Small intestine (tissue), 16 donors: ENCODE measurements at places on chromosomes 1 and 21.

DNA sequence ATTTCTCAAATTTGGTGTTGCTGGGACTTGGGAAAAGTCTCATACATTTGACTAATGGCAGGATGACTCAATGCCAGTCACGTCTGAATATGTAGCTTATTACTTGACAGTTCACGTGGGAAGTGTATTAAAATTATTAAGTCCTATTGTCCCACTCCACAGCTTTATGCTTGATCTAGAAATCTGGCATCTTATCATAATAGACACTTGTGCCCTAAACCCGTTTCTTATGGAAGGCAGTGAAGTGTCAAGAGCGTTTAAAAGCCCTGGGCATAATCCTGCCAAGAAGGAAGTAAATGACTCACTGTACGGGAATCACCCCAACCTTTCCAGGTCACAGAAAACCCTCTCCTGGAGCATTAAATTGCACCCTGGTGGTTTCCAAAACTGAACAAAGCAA, 207.4 kb downstream of the APP start:
- DNase-seq = peak; percentile 59

DNA sequence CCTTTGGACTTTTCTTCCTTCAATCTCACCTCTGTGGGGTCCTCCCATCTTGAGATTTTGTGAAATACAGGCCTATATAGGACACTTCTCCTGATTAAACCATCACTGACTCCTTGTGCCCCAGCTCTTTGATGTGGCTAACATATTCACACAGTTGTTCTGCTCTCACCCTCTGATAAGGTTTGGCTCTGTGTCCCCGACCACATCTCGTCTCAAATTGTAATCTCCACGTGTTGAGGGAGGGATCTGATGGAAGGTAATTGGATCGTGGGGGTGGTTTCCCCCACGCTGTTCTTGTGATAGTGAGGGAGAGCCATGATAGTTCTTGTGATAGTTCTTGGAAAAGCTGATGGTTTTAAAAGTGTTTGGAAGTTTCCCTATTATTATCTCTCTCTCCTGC, 19.7 kb downstream of the LRRC7 start:
- no peak for DNase-seq

DNA sequence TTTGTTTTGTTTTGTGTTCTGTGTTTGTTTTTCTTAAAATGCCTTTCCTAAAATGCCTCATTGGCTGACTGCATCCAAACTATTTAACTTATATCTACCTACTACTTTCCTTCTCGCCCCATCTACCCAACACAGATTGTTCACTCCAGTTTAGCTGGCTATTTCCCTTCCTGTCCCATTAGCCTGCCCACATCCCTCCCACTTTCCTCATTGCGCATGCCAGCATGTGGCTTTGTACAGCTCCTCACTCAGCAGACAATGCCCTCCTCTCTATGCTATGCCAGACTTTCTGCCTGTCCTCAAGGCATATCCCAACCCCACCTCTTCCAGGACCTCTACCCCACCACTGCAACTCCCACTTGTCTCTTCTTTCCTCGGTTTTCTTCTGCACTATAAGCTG, 94.7 kb upstream of the C1orf21 start:
- no peak for DNase-seq

DNA sequence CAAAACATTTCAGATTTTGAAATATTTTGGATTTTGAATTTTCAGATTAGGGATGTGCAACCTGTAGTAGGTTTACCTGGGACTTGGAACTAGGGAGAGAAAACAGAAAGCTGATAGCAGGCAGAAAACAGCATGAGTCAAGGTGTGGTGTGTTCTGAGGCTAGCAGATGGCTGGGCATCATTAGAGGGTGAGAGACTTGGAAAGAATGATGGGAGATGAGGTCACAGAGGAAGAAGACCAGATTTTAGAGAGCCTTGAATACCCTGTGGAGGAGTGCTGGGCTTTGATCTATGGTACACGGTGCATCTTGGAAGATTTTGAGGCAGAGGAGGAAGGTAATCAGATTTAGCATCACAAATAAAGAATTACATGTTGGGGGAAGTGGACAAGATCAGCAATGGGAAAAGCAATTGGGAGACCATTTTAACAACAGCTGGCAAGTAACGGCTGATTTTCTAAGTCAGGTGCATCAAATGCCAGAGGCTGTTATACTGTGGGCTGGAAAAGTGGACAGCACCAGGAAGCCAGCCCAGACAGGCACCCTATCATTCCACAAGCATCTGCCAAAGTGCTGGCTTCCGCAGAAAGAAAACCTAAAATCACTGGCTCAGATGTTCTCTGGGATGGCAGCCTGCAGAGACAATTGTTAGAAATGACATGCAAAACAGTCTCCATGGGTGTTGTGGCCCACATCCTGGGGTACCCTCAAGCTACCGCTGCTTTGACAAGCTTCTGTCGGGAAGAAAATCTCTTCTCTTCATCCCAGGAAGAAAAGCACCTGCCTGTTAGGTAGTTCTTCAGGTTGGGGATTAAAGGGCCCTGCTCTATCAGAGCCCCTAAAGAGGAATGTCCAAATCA, 30.9 kb upstream of the CAMK1G start:
- no peak for DNase-seq

DNA sequence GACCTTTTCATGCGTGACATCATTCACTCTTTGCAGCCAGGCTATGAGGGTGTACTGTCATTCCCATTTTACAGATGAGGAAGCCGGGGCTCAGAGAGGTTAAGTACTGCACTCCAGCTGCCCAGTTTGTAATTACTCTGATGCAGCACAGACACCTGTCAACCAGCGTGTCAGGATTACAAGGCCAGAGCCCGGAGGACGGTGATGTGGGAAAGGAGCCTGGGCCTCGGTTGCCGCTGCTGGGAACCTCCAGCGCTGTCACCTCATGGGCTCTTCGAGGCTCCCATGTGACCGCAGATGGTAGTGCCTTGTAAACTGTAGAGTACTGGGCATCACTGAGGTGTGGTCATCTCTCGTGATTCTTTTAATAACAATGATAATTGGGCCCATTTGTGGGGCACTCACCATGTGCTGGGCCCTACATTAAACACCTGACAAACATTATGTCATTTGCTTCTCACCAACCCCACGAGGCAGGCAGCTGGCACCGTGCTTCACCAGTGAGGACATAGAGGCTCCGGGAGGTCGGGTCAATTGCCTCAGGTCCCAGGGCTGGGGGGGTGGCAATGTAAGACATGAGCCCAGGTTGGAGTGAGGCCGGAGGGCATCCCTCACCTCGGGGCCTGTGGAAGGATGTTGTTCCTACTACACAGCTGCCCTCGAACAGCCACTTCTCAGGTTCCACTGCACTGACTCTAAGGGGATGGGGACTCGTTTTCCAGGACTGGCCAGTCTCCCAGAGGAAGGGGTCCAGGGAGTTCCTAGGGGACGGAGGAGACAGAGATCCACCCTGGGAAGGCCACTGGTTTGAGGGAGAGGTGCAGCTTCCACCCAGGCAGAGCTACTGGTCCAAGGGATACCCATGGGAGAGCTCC, 42.8 kb upstream of the PADI1 start:
- no peak for DNase-seq

DNA sequence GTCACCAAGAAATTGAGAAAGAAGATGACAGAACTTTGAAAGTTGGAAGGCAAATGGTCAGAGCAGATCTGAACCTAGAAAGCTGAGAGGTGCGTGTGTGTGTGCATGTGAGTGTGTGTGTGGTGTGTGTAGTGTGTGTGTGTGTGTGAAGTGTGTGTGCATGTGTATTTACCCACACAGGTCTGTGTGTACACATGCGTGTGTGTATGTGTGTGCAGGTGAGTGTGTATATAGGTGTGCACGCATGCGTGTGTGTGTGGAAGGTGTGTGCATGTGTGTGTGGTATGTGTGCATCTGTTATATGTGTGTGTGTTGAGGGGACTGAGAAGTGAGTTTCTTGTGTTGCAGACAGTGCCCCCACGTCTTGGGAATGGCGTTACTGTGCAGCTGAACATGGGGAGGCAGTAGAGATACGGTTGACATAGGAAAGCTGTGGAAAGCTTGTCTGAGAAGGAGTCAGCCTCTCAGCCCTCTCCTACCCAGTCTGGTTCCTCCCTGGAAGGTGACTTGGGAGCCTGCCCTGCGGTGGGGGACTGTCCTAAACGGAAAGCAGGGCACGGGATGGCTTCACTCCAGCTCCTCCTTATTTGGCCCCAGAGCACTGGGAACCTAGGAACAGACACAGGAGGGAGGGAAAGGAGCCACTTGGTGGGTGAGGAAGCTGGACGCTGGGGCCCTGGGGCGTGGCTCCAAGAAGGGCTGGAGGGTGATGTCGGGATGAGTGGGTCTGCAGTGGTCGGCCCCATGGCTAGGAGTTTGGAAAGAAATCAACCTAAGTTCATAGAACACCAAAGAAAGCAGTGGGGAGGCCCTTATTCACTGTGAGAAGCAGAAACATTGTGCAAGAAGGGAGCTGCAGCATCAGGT, 97.2 kb downstream of the PCBP3 start:
- no peak for DNase-seq

GRCh38 chr1:215665215-215665614, 98.1 kb downstream of the KCTD3 start:
- DNase-seq = no peak

DNA sequence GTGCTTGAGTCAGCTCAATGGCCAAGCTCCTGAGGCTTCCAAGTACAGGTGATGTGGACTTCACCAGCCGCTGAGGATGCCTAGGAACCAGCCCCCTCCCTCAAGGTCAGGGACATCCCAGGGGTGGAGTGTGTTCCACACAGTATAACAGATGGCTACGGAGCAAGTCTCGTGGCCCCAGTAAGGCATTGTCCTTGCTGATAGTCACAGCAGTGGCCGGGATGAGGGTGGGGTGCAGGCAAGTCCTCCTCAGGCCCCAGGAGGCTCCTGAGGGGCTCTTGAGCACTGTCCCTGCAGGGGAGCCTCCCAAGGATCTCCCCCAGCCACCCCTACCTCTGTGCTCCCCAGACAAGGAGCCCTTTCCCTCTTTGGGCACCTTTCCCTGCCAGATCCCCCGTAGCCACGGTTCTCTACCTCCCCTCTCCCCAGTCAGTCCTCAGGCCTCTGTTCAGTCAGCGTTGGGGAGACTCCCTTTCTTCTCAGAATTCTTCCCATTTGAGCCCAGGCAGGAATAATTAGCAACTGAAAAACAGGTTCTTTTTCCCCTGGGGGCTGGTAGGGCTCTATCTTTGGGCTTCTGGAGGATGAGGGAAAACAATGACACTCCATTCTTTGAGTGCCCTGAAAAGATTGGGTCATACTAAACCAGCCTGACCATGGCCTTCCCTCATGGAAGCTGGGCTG, 7.1 kb upstream of the THEM5 start:
- DNase-seq = no peak

DNA sequence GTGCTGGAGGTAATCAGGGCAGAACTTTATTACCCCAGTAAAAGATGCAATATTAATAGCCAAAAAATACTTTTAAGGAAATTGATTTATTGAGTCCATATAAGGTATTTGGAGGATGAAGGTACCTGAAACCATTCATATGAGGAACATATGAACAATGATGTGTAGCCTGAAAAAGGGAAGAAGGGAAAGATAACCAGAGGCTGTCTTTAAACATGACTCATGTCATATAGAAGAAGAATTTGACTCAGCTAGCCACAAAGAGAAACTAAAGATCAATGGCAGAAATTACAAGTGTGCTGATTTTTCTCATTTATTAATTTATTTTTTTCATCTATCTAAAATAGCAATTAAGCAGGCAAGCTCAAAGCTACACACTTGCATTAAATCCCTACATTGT, 136.2 kb upstream of the DUSP10 start:
- no peak for DNase-seq

DNA sequence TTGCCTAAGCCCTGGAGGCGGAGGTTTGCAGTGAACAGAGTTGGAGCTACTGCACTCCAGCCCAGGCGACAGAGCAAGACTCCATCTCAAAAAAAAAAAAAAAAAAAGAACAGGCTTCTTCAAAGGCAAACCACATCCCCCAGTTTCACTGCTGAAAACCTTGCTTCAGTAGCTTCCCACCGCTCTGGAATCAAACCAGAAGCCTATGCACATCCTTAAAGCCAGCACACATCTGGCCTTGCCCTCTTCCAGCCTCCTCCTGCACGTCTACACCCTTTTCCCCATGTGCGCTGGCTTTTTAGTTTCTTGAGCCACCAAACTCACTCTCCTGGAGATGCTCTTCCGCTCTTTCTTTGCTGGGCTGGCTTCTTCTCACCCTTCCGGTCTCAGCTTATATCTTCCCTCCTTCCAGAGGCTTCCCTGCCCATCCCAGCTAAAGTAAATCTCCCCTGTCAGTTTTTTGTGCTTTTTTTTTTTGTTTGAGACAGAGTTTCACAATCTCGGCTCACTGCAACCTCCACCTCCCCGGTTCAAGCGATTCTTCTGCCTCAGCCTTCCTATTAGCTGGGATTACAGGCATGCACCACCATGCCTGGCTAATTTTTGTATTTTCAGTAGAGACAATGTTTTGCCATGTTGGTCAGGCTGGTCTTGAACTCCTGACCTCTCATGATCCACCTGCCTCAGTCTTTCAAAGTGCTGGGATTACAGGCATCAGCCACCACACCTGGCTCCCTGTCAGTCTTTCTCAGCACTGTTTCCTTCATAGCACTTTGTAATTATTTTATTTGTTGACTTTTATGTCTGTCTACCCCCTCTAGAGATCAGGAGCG, 42.0 kb upstream of the ID3 start:
- DNase-seq = no peak

- DNase-seq = peak; percentile 57
These were observed 9.9 kb upstream of the CDCA8 start for GRCh38 chr1:37682334-37682987.

- peak; percentile 11 for DNase-seq
These were observed 176.8 kb upstream of the PDE4B start for GRCh38 chr1:65615859-65616258.

DNA sequence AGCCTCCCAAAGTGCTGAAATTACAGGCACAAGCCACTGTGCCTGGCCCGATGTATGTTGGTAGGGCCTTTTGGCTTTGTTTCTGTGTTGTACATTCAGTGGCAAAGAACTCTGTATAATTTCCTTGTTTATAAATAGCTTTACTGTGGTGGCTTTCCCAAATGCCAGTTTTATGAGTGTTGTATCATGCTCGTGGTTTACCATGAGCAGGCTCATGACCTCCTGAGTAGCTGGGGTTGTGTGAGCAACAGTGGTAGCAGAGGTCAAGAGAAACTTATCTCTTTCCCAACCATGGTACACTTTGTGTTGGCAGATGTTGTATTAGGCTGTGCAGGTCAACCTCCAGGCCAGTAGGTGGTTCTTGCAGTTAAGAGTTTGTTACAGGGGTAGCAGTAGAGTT, 420.4 kb upstream of the BEND5 start:
- no peak for DNase-seq

DNA sequence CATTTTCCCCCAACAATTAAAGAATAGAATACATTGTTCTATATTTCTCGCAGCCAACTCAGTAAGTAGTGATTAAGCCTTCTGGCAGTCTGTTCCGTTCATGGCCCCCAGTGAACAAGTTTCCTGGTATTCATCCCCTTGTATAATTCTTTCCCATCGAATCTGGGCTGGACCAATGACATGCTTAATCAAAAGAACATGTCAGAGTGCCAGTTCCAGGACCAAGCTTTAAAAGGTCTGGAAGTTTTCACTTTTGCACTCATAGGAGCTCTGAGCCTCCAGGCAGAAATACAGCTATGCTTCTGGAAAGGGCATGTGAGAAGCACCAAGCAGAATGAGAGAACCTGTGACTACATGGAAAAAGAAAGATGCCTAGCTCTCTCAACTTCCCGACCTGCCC, 22.5 kb upstream of the DPYD start:
- DNase-seq = no peak
